Lower lobe of right lung (tissue), 2 donors: ENCODE measurements at places on chromosomes 4 and X.

GRCh38 chr4:150938417-150938816, 76.7 kb downstream of the LRBA start:
- DNase-seq, result no peak

DNA sequence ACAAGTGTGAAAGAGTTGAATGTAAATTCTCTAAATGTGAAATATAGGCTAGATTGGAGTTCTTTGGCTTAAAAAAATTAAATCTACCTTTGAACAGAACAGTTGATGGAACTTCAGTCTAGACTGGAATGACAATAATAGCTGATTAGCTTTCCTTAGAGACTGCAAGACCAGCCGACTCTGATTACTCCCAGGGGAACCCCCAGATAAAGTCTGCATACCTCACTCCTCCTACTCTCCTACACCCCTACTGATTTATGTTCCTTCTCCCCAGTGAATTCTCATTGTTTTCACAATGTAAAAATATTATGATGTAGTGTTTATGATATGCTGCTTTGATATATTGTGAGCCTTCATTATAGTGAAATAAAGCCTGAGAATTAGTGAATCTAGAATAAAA, 241.3 kb downstream of the CFAP299 start:
- no peak for DNase-seq

DNA sequence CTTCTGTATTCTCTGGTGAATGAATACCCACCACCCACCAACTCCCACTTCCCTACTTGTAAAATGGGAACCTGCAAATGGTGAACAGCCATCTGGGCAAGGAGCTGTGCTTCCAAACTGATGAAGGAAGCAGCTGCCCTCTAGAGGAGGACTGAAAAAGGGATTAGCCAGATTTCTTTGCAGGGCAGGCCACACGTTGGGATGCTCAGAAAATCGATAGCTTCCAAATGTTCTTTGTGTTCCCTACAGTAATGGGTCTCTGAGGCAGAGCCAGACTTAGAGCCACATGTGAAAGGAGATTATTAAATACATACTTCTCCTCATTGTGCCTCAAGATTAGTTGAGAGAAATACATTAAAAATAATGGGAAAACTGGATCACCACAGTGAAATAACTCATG, 39.3 kb upstream of the LPAR4 start:
- no peak for DNase-seq

DNA sequence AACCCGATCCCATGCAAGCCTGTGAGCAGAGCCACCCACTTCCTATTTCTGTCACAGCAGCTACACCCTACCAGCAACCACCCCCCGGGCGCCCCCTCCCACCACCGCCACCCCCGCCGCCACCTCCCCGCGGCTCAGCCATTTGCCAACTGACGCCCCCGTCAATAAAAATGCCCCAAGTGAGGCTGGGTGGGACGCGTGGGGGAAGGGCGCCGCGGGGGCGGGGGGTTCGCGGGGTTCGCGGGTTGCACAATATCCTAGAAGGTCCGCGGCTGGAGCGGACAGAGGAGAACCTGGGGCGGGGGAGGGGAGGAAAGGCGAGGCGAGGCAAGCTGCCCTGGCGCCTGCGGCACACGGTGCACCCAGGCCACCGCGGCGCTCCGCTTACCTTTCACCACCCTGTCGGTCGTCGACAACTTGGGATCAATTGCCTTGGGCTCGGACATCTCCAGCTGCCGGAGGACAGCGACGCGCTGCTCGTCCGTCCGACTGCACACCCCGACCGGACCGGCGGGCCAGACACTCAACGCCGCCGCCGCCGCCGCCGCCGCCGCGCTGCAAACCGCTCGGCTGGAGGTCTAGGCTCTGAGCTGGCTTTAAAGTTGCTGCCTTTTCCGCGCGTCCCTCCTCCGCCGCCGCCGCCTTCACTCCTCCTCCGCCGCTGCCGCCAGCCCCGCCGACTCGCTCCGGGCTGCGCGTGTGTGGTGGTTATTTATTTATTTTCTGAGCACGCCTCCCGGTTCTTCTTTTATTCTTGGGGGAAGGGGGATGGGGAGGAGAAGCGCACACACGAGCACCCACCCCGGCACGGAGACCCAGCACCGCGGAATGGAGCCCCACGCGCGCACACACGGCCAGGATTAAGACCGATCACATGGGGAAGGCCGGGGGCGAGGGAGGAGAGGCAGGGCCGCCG, 717 bp downstream of the PPP3CA start:
- peak; percentile 77 for DNase-seq

- no peak for DNase-seq
Observed at GRCh38 chrX:145826466-145826865, 8.8 kb downstream of the SLITRK2 start.

DNA sequence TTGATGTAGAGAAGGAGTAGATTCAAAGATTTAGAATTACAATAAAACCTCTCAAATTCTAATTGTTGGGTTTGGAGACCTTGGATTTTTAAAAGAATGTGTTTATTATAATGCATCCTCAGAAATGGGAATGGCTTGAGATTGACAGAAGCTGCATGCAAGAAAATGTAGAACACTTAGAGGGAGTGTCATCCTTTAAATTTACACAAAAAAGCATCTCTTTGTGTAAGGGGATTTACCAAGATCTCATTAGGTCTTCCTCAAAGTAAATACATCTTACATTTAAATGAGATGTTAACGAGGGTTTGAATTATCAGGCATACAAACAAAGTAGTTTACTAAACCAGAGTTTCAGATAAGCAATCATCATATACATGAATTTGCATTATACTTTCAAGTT, 615.0 kb downstream of the FAM133A start:
- DNase-seq, result no peak

- no peak for DNase-seq
Observed at GRCh38 chr4:180828455-180829018, 1414.7 kb upstream of the TENM3 start.

GRCh38 chr4:6192245-6192644, 8.1 kb downstream of the JAKMIP1 start:
- no peak for DNase-seq

DNA sequence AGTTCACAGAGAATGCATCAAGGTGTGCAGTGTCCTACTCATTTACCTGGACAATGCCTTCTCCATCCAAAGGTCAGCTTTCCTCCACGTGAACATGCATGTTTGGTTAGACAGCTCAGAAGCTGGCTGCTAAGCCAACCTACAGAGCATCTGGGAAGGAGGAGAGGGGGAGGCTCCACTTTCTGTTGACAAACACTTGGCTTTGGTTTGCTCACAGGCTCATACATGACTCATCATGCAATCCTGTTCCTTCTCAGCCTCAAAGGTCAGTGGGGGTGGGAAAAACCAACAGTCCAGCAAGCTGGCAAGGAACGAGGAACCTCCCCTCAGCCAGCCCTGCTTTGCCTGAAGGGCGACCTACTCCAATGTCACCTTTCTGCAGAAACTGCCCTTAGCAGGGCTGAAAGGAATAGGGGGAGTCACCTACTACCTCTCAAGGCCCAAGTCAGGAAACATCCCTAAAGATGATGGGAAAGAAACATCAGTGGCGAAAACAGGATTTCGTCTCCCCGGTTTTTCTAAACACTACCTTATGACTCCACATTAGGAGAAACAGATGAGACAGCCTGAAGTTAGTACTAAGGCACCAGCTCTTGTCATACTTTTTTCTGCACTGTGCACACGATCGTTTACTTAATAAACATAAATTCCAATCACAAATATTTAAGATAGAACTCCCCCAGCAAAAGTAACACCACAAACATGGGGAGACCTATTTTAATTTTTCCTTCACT, 37.9 kb downstream of the RELL1 start:
- DNase-seq, result peak; percentile 57

DNA sequence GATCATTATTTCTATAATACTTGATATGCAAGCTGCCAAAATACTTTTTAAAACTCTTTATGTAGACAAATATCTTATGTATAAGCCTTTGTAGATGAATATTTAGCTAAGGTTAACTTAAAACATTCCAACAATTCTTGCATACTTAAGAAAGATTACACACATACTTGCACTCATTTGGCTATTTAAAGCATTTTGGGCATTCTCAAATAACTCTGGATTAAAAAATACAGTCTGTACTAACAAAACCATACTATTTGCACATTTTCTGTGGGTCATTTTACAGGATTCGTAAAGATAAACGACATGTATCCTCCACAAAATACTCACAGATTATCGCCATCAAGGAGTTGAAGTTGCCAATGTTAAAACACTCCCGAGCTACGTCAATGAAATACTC, 26.5 kb downstream of the RASGEF1B start:
- DNase-seq, result no peak

DNA sequence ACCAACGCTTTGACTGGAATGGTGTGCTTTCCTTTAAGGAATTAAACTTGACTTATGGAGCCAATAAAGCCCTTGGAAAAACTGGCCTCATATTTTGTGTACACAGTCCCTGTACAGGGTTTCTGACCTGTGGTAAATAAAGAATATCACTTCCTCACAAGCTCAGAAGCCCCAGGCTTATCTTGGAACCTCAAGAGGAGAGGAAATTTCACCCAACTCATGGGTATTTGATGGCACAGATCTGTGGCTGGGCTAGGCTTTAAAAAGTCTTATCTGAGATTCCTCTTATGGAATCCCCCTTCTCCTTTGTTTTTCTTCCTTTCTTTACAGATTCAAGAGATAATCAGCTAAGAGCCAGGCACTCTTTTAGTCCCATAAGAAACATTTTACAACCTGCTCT, 89.3 kb upstream of the USP38 start:
- DNase-seq, result no peak

DNA sequence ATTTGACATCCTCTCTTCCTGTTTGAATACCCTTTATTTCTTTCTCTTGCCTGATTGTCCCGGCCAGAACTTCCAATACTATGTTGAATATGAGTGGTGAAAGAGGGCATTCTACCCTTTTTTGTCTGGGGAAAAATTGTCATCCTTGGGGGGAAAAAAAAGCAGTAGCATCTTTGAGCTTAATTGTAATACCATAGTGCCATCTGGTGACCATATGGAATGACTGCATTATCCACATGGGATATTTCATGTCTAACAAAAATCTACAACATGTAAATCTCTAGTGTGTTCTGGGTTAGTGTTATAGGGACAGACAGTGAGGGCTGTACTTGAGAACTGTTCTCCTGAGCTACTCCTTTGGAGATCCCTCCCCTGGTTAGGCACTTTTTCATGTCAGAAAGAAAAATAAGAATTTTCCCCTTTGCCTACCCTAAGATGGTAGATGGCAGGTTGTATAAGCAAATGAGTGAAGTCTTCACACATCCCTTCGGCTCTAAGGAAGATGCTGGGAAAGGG, 26.0 kb downstream of the CAPN6 start:
- DNase-seq, result no peak

- no peak for DNase-seq
Observed at GRCh38 chr4:139736274-139736660, 70.6 kb downstream of the MGST2 start.

DNA sequence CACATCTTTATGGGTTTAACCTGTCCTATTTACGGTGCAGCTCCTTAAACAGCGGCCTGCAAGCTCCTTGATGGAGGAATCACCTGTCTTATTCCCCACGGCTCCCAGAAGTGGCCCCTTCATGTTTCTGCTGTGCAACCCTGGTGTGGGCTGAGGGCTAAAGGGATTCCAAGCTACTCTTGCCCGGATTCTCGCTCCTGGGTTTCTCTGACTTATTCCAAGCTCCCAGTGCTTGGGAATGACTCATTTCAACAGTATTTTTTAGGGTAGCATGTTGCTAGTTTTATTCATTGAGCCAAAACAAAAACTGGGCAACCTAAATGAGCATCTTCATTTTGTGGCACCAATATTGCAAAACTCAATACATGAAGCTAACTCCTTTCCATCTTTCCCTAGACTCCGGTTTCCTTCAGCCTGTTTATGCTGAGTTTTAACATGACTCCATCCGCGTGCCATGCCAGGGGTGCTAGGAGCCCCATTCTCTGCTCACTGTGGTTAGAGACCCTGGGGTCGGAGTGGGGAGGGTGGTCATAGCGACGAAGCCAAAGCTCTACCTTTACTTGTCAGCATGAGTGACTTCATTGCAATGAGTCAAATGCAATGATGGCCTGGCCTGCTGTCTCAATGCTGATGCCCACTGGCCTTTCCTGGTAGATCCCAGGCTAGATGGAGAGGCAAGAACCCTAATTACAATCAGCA, 349.7 kb downstream of the NR3C2 start:
- DNase-seq, result no peak

GRCh38 chr4:109739547-109739946, 9.7 kb upstream of the PLA2G12A start:
- no peak for DNase-seq

DNA sequence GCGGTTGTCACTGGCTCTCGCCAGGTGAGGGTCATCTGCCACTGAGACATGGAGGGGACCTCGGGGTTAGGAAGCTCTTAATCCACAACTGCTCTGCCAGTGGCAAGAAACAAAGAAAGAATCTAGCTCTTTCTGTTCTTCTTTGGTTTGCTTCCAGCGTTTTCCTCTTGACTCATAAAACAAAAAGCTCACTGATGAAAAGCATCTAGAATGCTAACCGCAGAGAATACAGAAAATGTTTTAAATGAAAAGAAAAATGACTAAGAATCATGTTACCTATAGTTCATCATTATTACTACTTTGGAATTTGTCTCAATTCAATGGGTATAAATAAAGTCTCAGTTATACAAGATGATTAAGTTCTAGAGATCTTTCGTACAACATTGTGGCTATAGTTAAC, 274.8 kb upstream of the TENM3 start:
- no peak for DNase-seq

DNA sequence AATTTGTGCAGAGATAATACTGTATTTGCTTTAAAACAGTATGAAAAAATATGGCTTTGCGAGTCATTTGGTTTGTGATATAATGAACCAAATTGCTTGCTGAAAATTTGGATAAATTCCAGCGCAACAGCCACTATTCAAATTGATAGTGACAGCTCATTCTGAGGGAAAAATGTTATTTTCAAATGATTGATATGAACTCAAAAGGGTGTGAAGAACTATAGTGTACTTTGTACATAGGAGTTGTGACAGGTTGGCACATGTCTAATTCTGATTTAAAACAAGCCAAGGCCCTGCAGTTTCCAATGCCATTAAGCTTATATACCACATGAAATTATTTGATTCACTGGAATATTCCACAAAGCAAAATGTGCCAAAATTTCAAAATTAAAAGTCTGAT, 1628.9 kb upstream of the AGA start:
- DNase-seq, result no peak

DNA sequence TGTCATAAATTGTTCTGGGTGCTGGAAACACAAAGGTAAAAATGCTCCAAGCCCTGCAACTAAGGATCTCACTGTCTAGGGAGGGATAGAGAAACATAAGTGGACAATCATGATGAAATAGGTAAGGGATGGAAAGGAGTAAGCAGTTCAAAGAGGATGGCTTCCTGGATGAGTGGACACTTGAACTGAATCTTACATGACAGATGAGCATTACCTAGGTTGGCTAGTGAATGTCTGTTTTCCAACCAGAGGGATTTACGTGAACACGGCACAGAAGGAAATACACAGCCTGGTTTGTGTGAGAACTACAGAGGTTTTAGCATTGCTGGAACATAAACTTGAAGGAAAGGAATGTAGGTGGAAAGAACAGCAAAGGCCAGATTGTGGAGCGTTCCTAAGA, 150.2 kb upstream of the GALNT7 start:
- DNase-seq, result no peak

GRCh38 chrX:11304829-11305228, 11.6 kb downstream of the AMELX start:
- DNase-seq, result no peak

- no peak for DNase-seq
Observed at GRCh38 chrX:111411983-111412382, at the start of gene DCX. TSS of gene DCX (minus strand) at chrX:111412192. CDS start at chrX:111410398, 1,794 bp downstream.

GRCh38 chrX:20529711-20530110, 263.0 kb upstream of the RPS6KA3 start:
- DNase-seq, result no peak
